Kidney epithelial cell (primary cell): ENCODE measurements at places on chromosomes 4 and X. TPM values are rescaled to one million over a fixed set of nuclear protein-coding genes. Genes with fewer than 3 reads are reported as not detected.

DNA sequence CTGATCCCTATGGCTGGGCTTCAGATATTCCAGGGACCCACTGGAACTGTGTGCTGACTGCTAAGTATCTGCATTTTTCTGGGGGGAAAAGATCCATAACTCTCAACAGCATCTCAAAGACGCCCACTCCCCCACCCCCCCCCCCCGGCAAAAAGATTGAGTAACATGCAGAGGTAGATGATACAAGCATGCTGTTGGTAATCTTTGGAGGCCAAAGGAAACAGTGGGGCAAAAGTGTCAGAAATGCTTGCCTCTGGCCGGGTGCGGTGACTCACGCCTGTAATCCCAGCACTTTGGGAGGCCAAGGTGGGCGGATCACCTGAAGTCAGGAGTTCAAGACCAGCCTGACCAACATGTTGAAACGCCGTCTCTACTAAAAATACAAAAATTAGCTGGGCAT lies 12.2 kb downstream of the XPNPEP2 start:
- DNase-seq: no peak

DNA sequence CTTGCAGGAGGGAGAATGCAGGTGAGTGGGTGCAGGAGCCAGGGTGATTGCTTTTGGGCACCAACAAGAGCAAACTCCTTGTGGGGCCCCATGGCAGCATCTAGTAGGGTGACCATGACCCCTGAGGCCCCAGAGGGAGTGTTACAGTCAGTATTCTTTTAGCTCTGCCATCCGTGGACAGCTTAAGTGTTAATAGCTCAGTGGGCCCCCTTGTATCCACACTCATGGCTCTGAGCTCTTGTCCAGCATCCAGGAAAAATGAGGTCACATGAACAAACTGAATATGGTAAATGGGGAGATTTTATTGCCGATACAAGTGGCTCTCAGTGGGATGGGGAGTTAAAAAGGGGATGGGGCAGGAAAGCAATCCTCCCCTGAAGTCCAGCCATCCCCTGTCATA lies 27.3 kb upstream of the LRCH2 start:
- no peak for DNase-seq

DNA sequence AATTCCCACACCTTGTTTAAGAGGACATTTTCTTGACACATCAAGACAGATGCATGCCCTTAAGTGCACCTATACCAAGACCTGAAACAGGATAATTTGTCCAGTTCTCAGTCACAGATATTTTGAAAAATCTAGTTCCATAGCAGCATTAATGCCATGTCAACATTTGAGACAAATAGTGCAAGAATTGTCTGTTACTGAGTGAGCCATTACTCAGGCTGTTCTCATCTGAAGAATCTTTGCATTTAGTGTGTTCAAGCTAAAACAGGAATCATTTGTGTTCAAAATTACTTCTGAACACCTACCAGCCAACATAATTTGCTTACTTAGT lies 354.9 kb downstream of the KCNIP4 start:
- no peak for DNase-seq

GRCh38 chr4:23327120-23327519 lies 562.7 kb downstream of the PPARGC1A start:
- DNase-seq: no peak

GRCh38 chr4:74418063-74418670 lies 26.8 kb upstream of the AREG start:
- DNase-seq: no peak

GRCh38 chrX:132226169-132226568 lies 6.9 kb upstream of the RAP2C start:
- DNase-seq: no peak

GRCh38 chr4:74675673-74676279 lies 118.5 kb downstream of the BTC start:
- DNase-seq: no peak

GRCh38 chr4:108024085-108024877 lies 34.6 kb downstream of the HADH start:
- DNase-seq: peak; percentile 29

DNA sequence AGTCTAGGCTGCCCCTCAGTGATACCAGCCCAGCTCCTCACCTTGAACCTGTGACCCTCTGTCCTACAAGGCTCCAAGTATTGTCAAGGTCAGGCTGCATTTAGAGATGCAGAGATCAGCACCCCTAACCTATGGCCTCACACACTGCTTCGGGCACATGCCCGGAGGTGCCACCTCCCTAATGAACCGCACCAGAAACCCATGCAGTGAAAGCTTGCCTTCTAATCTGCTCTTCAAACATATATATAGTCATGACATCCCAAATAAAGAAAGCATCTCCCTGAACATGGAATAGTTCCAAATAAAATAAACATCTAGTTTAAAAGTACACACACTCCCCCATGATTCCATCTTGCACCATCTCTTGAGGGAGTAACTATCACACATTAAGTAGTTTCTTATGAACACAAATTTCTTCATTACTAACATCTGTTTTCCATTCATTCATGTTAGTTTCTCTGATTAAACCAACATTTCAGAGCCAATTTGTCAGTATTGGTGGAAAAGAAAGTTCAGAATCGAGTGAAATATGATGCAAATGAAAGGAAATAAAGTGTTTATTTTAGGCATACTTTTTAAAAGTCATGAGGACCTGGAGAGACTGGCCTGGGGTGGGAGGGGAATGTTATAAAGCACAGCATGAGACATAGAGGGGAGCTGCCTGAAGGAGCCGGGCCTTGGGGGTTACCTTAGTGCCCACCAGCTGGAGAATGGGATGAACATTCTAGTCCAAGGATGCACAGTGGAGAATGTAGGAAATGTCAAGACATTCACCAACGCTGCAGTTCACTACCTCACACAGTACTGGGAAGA lies 19.2 kb downstream of the CC2D2A start:
- DNase-seq: no peak

- DNase-seq: no peak
These were observed 50.9 kb downstream of the RTL5 start for GRCh38 chrX:72080800-72081199.

GRCh38 chr4:55435141-55435841 lies 39.5 kb downstream of the TMEM165 start:
- no peak for DNase-seq

DNA sequence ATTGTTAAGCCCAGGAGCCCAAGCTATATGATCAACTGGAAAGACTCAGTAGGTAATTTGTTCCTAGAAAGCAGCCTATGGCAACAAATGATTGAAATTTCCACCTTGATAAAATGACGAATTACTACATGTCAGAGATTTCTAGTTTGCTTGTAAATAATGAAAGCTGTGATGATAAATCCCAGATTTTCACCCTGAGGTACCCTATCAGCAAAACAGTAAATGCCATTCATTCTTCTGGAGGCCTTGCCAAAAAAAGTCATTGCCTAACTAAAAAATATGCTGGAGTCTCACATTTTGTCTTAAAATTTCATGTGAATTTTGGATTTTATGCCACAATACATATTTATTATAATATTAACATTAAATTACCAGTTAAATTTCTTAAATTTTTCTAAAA lies 71.3 kb downstream of the PPEF2 start:
- DNase-seq: no peak

DNA sequence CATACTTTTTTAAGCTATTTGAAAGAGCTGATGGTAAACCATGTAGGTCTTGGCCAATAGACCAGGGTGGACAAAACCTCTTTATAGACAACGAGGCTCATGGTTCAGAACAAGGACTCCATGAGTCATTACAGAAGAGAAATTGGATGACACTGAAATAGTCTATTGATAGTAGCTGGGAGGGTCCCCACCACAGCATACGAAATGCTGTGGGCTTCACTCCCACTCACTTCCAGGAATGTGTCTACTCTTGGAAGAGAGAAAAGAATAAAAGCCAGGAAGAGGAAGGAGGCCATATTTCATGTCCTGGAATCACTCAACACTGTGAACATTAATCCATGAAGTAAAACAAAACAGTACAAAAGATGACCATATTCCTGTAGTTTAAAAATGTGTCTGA lies 82.3 kb upstream of the MXRA5 start:
- DNase-seq: no peak

GRCh38 chrX:153897899-153898298 lies 6.6 kb upstream of the AVPR2 start:
- no peak for DNase-seq

DNA sequence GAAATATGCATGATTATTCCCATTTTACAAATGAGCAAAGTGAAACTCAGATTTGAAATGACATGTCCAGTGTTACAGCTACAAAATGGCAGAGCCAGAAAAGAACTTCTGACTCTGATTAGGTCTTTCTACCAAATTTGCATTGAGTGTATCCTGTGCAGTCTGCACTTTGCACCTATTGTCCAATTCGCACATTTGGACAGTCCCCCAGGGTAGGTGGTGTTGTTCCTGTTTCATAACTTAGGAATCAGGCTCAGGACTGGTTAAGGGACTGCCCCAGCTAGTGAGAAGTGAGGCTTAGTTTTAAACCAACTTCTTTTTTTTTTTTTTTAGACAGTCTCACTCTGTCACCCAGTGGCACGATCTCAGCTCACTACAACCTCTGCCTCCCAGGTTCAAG lies 137.9 kb upstream of the NALF2 start:
- no peak for DNase-seq

GRCh38 chr4:137510557-137511265 lies 21.6 kb downstream of the PCDH18 start:
- DNase-seq: peak; percentile 72

DNA sequence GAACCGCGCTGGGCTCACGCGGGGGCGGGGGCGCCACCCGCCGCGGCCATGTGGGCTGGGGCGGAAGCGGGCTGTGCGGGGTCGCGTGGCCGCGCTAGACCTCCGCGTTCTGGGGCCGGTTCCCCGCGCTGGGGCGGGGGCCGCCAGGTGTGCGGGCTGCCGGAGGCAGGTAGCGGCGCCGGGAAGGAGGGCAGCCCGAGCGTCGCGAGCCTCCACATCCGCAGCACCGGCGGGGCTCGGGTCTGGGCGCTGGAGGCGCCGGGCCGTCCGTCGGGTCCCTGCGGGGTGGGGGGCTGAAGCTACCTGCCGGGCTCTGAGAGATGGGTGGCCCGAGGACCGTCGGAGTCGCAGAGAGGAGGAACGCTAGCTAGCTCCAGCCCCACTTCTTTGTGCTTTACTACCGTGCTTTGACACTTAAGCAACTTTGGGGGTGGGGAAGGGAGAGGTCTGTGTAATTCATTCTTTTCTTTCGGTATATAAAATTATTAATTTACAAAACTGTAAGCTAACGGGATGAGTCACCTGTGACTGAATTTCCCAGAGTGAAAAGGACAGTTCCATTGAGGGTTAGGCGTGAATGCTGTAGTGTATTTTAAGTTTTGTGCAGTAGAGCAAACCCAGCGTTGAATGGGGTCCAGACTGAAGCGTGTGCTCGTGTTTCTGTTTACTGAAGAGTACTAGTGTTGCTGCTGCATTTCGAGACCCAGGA lies 689 bp downstream of the METAP1 start:
- no peak for DNase-seq

Gene POLN
- total RNA-seq: 0.07 and 0.38 TPM in 2 replicates

Gene ZNF674
- total RNA-seq: 3.8 and 8.6 TPM in 2 replicates

Gene PNPLA4
- 19.0 and 21.0 TPM in 2 replicates for total RNA-seq

Gene TLR7
- total RNA-seq: not detected in 2 replicates

Gene PRR32
- total RNA-seq: not detected in 2 replicates

Gene PGAM4
- total RNA-seq: not detected in 2 replicates

Gene BMPR1B
- total RNA-seq: 5.9 and 9.2 TPM in 2 replicates

Gene IQSEC2
- total RNA-seq: 5.4 and 7.2 TPM in 2 replicates
